ENCODE measurements at places on chromosomes 7 and 10.

DNA sequence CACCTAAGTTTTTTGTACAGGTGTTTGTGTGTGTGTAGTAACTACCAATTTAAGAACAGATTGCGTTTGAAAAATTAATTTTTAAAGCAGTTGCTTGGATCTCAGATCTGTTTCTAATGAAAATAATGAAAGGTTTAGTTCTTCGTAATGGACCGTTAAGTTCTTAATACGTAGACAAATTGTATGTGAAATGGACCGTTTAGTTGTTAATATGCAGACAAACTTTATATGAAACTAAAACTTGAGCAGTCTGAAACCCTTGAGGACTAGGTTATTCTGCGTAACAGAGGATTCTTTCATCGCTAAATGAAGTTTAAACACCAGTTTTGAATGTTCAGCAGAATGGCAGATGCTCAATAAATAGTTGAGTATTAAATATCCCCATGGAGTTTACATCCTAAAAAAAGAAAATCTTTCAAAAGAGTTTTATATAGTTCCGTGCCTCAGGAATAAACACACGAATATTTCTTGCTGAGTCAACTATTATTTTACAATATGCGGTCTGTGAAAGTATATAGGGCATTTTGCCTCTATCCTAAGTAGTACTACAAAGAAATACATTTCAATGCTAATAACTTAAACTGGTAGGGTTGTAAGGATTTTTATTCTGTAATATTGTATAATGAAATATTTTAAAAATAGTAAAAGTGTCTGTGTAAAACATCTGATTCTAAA, 1.2 kb downstream of the DBF4 start:
- peaks cover 10% of the 10 kb centered on the region for H3K4me1 ChIP-seq
- peak overlapping the region; percentile 74 for H3K4me3 ChIP-seq
- H3K27me3 ChIP-seq = no peaks in the 10 kb centered on the region

GRCh38 chr7:150867605-150868004, 15.3 kb downstream of the AOC1 start:
- H3K36me3 ChIP-seq = no peaks in the 10 kb centered on the region
- no peaks in the 10 kb centered on the region for H3K4me1 ChIP-seq
- no peak overlapping the region for H3K4me3 ChIP-seq
- no peaks in the 10 kb centered on the region for H3K27me3 ChIP-seq
- H3K27ac ChIP-seq = no peak overlapping the region

DNA sequence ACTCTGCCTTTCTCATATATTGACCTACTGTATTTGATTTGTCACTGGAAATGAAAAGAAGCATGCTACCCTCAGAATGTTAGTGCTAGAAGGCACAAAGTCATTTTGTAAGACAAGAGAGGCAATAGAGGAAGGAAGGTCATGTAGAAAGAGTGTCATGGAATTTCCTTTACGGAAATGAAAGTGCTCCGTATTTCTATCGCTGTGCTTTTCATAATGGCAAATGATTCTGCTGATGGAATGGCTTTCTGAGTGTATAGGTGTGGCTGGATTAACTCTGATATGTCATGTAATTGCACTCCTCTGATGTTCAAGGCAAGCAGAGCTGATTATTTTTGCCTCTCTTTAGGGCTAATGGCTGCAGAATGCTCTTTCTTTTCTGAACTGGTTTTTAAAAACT, 15.5 kb upstream of the STEAP4 start:
- H3K36me3 ChIP-seq = no peaks in the 10 kb centered on the region
- no peaks in the 10 kb centered on the region for H3K4me1 ChIP-seq
- DNase-seq = no peak
- peak overlapping the region; percentile 5 for H3K4me3 ChIP-seq

- H3K4me1 ChIP-seq = no peaks in the 10 kb centered on the region
- DNase-seq = no peak
- H3K27me3 ChIP-seq = no peaks in the 10 kb centered on the region
- no peaks in the 10 kb centered on the region for H3K36me3 ChIP-seq
- H3K4me3 ChIP-seq = no peak overlapping the region
Measured at GRCh38 chr10:89627830-89628229, 17.2 kb downstream of the PANK1 start.

GRCh38 chr10:127364034-127364433, 167.6 kb upstream of the INSYN2A start:
- no peaks in the 10 kb centered on the region for H3K27me3 ChIP-seq
- no peaks in the 10 kb centered on the region for H3K4me1 ChIP-seq
- H3K4me3 ChIP-seq = no peak overlapping the region

- no peaks in the 10 kb centered on the region for H3K36me3 ChIP-seq
- H3K4me1 ChIP-seq = no peaks in the 10 kb centered on the region
- DNase-seq = no peak
- H3K4me3 ChIP-seq = no peak overlapping the region
Measured at GRCh38 chr10:19929506-19930140, 113.4 kb downstream of the PLXDC2 start.

GRCh38 chr10:132104062-132104461, 38.3 kb downstream of the JAKMIP3 start:
- DNase-seq = no peak
- no peaks in the 10 kb centered on the region for H3K36me3 ChIP-seq
- H3K27ac ChIP-seq = no peak overlapping the region
- H3K27me3 ChIP-seq = no peaks in the 10 kb centered on the region
